Natural killer cell (primary cell): ENCODE measurements at places on chromosomes 7 and 10.

- DNase-seq: no peak
Observed at GRCh38 chr10:94046098-94046497, 52.4 kb downstream of the PLCE1 start.

DNA sequence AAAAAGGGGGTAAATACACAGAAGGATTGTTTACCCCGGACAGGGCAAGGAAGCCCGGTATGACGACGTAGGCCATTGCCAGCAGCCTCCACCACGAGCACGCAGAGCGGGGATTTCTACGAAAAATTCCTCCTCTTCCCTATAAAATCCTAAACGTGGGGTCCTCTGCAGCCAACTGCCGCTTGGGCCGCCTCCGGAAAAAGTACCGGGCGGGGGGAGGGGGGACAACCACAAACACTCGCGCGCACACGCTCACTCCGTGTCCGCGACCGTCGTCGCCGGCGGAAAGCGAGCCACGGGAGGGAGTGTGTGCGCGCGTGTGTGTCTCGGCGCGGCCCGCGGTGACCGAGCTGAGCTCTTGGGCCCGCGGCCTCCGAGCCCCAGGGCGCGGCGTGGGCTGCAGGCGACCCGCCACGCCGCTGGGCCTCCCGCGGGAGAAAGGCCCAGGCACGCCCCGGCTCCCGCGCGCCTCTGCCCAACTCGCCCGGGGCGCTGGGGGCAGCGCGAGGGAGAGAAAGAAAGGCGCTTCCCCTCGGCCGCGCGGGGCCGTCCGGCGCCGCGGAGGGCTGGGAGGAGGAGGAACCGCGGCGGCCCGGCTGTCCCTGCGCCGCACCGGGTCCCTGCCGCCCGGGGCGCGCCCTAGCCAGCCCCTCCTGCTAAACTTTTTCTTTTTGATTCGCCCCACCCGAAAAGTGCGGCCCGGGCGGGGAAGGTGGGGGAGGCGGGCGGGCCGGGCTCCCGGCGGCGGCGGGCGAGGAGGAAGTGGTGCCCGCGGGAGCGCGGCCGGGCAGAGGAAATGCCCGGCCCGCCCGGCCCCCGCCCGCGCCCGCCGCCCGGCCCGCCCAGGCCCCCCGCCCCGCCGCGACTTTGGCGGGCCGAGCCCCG is 1.5 kb downstream of the CTBP2 start:
- peak; percentile 40 for DNase-seq

DNA sequence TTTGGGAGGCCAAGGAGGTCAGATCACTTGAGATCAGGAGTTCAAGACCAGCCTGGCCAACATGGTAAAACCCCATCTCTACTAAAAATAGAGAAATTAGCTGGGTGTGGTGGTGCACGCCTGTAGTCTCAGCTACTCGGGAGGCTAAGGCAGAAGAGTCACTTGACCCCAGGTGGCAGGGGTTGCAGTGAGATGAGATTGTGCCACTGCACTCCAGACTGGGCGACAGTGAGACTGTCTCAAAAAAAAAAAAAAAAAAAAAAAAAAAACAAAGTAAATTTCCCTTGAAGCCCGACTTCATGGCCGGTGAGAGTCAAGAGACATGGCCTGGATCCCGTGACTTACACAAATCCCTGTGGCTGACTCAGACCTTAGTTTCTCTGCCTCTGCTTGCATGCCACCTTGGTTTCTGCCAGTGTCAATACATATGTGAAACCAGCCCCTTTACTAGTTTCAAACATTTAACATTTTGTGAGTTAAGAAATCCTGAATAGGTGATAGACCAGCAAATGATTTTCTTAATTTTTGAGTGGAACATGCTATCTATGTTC is 62.8 kb downstream of the ZEB1 start:
- no peak for DNase-seq

DNA sequence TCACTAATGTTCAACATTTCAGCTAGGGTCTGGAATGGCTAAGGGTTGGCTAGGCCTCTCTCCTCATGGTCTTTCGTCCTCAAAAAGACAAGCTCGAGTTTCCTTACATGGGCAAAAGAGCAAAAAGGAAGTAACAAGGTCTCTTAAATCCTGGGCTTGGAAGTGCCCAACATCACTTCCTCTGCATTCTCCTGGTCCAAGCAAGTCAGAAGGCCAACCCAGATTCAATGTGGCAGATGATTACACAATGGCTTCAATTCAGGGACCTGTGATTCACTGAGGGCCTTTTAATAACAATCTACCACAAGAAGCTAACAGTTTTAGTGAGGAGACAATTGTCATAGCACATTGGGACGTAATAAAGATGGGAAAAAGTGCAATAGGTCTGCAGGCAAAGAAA is 4.4 kb upstream of the NUP205 start:
- DNase-seq: no peak

DNA sequence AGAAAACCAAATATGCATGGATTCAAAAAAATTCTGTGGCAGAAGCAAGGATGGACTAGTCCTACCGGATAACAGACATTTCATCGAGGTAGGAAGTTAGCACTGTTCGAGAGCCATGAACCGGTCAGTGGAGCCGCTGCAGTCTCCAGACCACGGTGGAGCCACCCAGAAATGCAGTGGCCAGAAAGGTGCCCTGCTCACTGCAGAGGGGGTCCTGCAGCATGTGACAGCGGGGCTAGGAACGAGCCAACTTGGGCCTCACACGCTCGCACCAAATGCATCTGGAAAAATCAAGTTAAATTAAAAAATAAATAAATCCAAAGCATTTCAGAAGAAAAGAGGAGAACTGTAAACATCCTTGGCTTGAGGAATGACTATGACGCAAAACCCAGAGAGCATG is 13.1 kb upstream of the CFAP46 start:
- no peak for DNase-seq

DNA sequence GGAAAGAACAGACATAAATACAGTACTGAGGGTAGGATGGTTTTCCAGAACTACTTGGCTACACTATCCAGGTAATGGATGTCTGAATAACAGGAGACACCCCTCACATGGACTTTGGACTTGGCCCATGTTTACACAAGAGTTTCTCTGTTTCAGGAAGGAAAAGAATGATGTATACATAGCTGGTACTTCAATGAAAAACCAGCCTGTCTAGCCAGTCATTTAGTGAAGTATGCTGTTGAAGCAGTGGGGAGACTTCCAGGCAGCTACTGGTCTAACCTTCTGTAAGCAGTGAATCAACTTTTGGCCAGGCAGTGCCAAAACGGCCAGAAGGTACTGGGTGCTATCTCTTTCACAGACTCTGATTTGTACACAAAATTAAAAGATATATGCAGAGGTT is 135.0 kb downstream of the MBL2 start:
- DNase-seq: no peak

DNA sequence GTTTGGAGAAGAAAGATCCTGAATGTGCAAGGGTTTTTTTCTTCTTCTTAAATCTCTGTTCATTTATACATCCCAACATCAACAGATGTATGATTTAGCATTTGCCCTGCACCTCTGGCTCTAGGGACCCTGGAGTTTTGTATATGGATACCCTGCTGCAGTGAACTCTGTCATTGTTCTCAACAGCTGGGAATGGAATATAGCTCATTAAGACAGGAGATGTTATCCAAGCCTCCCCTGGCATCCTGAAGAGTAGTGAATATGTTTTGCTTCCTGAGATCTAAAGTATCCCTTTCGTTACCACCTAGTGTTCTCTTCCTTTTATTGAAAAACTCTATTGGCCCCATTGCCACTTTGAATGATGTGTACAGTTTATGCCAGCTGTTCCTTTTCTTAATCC is 275.9 kb downstream of the EXOC4 start:
- no peak for DNase-seq

GRCh38 chr7:130398526-130399090 is 18.3 kb downstream of the CPA1 start:
- DNase-seq: no peak

DNA sequence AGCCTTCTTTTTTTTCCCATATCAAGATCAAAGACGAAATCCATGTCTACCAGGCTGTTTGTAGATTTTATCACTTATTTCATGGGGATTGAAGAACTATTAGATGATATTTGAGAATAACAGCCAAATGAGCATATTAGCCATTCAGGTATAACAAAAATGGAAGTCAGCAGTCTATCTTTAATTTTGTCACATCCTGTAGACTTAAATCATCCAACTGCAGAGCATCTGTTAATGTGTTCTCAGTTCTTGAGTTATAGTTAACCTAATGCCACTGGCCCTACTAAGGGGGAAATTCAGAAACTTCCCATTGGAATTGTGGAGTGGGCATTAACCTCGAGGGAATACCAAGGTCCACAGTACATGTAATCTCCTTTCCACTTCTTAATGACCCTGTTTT is 380.1 kb downstream of the CNTNAP2 start:
- no peak for DNase-seq

DNA sequence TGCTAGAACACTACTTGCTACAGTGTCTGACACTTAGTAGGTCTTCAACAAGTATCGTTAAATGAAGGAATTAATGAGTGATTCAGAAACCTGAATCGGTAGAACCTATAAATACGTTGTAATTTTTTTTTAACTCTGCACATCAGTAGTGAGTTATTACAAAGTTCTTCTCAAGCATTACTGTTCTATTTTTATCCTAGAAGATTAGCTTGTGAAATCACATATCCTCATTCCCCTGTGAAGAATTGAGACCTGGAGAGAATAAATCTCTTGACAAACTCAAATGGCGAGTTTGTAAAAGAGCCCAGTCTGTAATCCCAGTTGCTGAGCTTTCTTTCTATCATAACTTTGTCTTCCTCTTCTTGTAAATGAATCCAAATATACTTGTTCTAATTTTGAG is 34.7 kb downstream of the HYAL4 start:
- DNase-seq: no peak

GRCh38 chr10:93992400-93993030 is 1.2 kb upstream of the PLCE1 start:
- no peak for DNase-seq

- DNase-seq: no peak
Observed at GRCh38 chr7:74575083-74575784, 82.3 kb upstream of the GTF2I start.
